Right ventricle myocardium superior (tissue), 1 donor: ENCODE measurements at places on chromosomes 5 and 9.

GRCh38 chr9:35112257-35113020, 3.2 kb downstream of the ATOSB start:
- no peak for DNase-seq

DNA sequence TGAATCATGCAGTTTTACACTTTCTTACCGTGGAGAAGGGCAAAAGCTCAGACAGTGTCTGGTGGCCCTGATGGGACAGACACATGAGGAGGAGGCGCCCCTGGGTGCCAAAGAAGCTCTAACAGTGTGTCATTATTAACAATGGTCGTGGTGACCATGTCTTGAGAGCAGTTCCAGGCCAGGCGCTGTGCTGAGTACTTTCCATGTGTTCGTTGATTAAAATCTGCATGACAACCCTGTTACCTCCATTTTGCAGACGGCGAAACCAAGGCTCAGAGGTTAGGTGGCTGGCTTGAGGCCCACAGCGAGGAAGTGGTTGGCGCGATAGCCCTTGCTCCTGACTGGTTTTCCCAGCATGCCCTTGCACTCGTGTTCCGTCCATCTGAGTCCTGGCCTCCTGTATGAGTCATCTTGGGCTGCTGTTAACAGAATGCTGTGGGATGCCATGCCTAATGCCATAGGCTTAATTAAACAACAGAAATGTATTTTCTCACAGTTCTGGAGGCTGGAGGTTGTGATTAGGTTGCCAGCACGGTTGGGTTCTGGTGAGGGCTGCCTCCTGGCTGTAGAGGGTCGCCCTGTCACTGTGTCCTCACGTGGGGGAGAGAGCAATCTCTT, 92.0 kb downstream of the AMBP start:
- no peak for DNase-seq

DNA sequence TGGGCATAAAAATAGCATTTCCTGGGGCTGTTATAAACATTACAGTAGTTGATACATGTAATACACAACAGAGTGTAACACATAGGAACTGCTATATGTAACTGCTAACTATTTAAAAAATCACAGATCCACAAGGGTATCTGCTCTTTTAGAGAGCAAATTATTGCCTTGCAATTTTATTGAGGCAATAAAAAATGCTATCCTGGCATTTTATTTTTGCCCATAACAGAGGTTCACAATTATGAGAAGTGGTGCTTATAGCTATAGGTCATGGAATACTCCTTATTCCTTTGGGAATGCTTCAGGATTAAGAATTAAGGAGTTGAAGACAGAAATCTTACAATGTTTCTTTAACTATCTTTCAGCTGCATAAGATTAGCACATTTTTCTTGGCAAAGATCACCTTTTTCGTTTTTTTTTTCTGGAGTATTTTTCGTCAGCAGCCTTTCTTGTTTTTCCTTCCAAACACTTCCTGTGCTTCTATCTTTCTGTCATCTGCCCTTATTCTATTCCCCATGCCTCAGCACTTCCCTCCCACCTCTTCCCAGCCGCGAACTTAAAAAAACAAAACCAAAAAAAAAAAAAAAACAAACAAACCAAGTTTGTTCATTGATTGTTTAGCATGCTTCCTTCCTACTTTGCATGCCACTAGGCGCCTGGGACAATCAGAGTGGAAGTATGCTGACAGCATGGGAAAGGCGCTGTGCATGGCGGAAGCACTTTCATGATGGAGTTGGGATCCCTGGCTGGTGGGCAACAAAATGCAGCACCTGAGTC, 264.2 kb downstream of the MAST4 start:
- DNase-seq = no peak

GRCh38 chr9:99823681-99824377, 2.1 kb downstream of the NR4A3 start:
- DNase-seq = peak; percentile 46

- no peak for DNase-seq
Observed at GRCh38 chr9:35608221-35608620, 3.2 kb downstream of the TESK1 start.

GRCh38 chr5:14105718-14106410, 37.3 kb upstream of the TRIO start:
- DNase-seq = no peak

DNA sequence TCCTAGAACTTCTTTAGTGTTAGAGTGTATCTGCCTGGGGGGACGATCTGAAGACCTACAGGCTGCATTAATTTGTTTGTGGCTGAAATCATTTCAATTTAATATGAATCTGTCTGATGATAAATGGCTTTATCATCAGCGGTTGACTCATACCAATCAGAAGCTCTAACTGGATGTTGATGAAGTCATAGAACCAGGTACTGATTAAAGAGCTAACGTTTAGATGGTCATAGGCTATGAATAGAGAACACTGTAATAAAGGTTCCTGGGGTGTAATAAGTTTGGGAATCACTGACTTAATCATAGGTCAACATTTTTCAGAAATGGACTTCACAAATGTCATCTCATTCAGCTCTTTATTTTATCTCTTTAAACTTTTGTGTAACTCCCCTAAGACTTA, 329.9 kb downstream of the MSX2 start:
- no peak for DNase-seq

DNA sequence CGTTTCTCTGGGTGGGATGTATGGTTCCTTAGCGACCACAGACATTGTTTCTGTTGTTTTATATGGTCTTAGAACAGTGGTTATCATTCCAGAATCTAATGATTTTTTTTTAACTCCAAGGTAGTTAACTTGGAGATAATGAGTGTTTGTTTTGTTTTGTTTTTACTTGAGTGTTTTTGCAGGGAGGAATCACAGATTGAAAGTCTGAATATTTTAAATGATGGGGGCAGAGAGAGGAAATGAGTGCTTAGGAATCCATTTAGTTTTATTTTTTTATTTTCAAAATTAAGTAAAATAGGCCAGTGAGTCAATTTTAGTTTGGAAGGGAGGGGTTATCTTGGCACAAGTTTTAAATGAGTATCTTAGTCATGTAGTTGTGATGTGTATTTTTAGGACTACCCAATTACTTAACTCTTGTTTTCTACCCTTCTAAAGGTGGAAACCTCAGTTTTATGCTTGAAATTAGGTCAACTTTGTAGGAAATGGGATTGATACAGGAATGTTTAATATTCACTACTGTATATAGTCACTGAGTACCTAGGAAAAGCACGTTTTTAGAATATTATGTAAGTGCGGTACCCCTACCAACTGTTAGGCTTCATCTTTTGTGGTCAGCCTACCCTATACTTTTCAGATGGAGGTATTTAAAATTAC, 2.0 kb downstream of the UBE2R2 start:
- DNase-seq = no peak

DNA sequence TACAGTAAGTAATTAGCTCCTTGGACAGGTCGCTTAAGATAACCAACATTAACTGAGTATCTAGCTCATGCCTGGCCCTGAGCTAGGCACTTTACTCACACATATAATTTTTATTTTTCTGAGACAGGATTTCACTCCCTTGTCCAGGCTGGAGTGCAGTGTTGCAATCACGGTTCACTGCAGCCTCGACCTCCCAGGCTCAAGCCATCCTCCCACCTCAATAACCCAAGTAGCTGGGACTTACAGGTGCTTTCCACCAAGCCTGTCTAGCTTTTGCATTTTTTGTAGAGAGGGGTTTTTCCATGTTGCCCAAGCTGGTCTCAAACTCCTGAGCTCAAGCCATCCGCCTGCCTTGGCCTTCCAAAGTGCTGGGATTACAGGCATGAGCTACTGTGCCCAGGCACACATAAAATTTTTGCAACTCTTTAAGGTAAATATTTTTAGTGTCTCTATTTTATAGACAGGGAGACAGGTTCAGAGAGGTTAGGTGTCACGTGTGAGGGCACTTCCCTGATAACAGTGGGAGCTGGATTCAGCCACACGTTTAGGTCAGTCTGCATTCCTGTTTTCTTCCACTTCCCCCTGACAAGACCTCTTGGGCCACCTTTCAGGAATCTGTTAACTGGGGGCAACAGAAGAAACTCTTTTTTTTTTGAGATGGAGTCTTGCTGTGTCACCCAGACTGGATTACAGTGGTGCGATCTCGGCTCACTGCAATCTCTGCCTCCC, 18.2 kb downstream of the HBEGF start:
- no peak for DNase-seq

DNA sequence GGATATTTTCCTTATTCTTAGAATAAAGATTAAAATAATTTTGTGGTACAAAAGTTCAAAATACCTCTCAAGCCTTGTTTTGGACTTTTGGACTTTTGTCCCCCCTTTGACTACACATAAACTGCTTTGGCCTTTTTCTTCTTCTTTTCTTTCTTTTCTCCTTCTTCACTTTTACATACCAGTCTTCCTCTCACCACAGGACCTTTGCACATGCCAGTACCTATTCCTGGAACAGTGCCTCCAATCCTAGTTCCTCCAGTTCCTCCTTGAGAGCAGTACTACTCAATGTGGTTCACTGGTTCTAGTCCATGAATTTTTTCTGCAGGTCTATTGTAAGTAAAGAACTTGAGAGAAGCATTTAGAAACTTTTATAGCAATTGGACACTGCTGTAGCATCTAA, 136.5 kb downstream of the STK32A start:
- DNase-seq = no peak

GRCh38 chr5:169352901-169353300, 52.0 kb upstream of the SLIT3 start:
- DNase-seq = no peak

DNA sequence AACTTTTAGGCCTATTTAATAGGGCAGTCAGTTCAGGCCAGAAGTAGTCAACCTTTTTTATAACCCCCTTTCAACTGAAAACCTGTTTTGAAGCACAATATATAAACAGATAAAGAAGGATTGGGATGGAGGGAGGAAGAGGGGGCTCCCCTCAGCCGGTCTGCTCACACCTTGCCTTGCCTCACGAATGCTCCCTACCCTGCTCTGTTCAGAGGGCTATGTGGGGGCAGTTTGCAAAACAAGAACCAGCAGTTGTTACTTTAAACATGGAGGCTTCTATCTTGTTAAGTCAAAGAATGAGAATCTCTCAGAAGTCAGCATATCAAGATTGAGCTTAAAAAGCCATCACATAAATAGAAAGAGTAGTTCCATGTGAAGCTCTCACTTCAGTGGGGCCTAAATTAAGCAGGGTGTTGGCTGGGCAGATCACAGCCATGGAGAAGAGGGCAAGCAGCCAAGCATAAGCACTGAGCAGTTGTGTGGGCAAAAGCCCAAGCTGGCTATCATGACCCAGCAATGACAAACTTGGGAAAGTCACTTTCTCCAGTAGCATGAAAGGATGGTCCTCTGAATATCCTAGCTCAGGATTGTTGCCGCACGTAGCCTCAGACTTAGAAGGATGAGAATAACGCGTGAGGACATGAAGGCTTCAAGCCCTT, 70.6 kb downstream of the ALDH1A1 start:
- DNase-seq = peak; percentile 78

DNA sequence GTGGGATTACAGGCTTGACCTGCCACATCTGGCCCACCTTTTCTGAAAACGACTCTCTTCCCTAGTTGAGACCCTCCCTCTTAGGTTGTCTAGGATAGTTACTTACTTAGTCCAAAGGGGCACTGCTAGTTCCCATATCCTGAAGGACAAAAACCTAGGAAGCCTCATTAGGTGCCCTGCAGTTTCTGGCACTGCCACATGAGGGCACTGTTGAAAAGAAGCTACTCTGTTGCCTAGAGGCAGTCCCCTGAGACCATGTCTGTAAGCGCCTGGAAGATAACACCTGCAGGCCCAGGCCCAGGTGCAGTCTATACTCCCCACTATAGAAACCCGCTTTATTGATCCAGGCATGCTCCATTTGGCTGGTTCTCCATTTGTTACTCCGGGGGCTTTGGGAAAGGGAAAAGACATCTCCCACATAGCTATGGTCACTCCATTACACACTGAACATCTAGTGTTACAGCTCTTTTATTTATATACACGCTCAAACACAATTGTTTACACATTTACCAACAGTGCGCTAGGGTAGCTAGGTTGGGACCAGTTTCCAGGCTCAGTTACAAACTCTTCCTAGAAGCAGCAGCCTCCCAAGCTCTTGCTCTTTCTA, 73.4 kb upstream of the PPARGC1B start:
- peak; percentile 74 for DNase-seq

GRCh38 chr9:32551276-32552051, 663 bp upstream of the SMIM27 start:
- no peak for DNase-seq
